ENCODE measurements at places on chromosomes 16 and 17. TPM values are rescaled to one million over a fixed set of nuclear protein-coding genes. Genes with fewer than 3 reads are reported as not detected.

The AURKB gene
- 97.8 TPM for total RNA-seq

The PPY gene
- total RNA-seq: not detected

- DNase-seq: peak; percentile 69
Measured at GRCh38 chr16:66273644-66274334, 92.7 kb upstream of the CDH5 start.

DNA sequence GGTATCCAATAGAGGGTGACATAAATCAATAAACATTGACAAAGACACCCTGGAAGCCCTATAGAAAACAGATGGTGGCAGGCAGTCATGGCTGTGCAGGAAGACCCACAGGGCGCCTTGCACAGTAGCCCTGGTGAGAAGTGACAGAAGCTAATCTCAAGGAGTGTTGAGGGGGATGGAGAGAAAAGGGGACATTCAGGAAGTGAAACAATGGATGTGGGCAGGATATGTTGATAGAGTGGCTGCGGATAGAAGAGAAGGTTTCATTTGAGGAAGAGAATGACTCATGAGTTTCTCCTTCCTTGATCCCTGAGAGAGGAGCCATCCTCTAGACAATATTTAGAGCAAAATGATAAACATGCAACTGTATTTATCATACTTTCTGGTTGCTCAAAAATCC, 468.8 kb upstream of the HSBP1 start:
- peak; percentile 81 for DNase-seq

DNA sequence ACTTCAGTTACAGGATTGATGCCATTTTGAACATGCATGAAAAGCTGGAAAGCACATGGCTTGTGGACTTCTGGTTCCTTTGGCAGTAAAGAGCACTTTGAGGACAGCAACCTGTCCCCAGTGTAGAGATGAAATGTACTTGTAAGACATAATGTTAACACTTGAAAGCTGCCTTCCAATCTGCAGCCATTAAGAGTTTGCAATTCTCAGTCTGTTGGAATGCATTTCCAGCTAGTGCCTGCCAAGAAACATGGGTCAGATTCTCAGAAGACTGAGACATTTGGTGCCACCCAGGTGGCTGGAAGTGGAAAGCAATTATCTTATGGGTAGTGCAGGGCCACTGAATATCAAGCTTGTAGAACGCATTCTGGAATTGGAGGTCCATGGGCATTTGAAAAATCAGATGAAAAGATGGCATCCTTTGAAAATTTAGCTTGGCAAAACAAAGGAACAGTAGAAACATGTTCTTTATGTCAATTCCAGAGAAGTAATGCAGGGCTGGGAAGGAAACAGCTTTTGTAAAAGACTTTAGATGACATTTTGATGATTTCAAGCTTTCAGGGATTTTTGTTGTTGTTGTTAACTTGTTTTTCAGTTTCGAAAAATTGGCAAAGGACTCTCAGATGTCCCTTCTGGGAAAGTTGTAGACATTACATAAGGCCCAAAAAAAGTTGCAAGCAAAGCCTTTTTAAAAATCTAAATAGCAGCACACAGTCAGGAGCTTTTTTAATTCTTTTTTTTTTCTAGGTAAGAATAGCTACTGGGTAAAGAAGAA, 147.0 kb downstream of the ABCA8 start:
- DNase-seq: no peak

DNA sequence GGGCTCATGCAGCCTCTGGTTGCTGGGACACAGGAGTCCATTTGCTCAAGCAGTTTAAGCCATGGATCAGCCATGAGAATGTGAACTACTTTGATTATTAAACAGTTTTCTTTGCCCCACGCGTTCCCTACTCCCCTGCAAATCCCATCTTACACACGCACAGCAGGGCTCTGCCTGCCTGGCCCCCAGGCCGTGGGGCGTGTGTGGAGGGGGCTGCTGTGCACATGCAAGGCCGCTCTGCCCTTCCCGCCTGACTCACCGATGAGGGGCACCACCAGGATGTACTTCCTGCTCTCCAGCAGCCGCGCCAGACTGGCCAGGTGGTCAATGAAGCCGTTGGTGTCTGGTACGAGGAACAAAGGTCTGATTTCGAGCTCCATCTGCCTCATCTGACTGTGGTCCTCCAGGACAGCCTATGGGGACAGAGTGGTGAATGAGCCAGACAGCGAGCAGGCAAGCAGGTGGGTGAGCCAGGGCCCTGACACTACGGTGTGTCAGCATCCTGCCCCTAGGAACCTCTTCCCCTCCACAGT, 13.7 kb downstream of the HIC1 start:
- peak; percentile 86 for DNase-seq
